ENCODE measurements at places on chromosomes 11 and 22. TPM values are rescaled to one million over a fixed set of nuclear protein-coding genes. Genes with fewer than 3 reads are reported as not detected.

GRCh38 chr11:122665861-122666260, 10.3 kb downstream of the UBASH3B start:
- DNase-seq, result no peak

TP53AIP1 gene
- total RNA-seq, result 4.6 TPM

OR51B2 gene
- not detected for total RNA-seq

LRP4 gene
- total RNA-seq, result 5.0 TPM

GRCh38 chr11:83235825-83236224, 42.3 kb downstream of the ANKRD42 start:
- DNase-seq, result no peak

GRCh38 chr22:20206709-20207215, 55.9 kb upstream of the CCDC188 start:
- DNase-seq, result peak; percentile 29

Data from bronchial epithelial cell (primary cell).